ENCODE measurements at places on chromosomes 6 and 20.

- DNase-seq: no peak
Observed at GRCh38 chr6:160505970-160506369, 157.8 kb downstream of the SLC22A3 start.

DNA sequence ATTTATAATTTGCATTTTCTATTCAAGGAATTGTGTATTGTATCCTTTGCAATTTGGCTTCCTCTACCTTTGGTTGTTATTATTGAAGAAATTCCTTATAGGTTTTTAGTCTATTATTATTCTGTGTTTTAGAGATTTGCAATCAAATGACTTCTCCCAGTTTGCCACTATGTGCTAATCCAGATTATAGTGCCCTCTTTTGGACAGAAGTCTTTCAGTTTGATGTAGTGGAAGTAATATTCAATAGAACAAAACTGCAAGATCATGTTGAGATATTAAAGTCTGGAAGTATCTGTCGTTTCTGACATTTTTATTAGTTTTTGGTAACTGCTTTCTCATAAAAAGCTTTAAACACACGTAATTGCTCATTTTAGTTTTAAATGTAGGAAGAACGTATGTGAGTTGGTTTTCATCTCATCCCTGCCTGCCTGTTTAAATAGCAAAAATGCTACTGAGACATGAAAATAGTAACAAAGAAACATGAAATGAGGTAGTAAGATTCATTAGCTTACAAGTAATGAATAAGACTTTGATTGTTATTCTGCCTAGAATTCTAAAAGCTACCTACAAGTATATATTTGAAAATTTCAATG is 72.8 kb downstream of the RTN4IP1 start:
- DNase-seq: no peak

- DNase-seq: no peak
Observed at GRCh38 chr6:170108456-170108855, 182.4 kb downstream of the DLL1 start.

- DNase-seq: no peak
Observed at GRCh38 chr20:34570859-34571306, 12.4 kb downstream of the MAP1LC3A start.

GRCh38 chr6:90249034-90249433 is 47.6 kb downstream of the BACH2 start:
- no peak for DNase-seq

DNA sequence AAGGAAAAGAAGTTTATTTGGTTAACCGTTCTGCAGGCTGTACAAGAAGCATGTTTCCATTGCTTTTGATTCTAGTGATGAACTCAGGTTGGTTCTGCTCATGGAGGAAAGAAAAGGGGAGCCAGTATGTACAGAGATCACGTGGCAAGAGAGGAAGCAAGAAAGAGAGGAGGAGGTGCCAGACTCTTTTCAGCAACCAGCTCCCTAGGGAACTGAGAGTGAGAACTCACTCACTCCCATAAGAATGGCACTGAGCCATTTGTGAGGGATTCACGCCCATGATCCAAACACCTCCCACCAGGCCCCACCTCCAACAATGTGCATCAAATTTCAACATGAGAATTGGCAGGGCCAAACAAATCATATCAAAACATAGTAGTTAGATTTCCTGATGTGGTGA is 649.1 kb downstream of the EPM2A start:
- DNase-seq: peak; percentile 82

- DNase-seq: no peak
Observed at GRCh38 chr6:147704691-147705090, 196.2 kb downstream of the SAMD5 start.

DNA sequence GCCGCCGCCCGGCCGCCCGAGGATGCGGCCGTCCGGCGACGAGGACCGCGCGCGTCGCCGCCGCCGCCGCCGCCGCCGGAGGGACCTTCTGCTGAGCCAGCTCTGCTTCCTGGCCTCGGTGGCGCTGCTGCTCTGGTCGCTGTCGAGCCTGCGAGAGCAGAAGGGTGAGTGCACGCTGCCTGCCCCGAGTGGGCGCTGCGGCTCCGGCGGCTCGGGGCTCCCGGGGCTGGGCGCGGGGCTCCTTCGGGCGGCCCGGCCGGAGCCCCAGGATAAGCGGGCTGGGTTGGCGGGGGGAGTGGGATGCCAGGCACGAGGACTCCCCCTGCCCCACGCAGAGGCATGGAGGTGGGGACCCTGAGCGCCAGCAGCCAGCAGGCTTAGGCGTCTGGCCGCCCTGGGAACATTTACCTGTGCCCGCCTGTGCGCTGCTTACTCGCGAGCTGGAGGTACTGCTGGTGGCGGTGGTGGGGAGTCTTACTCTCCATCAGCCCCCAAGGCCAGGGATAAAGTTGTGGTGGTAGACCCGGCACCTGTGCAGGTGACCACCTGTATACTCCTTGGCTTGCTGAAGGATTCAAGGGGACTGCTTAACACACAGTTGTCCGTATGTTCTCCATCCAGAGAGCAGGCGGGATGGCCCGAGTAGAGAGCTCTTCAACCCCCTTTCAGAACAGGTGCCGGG is 520 bp downstream of the SLC24A3 start:
- no peak for DNase-seq

DNA sequence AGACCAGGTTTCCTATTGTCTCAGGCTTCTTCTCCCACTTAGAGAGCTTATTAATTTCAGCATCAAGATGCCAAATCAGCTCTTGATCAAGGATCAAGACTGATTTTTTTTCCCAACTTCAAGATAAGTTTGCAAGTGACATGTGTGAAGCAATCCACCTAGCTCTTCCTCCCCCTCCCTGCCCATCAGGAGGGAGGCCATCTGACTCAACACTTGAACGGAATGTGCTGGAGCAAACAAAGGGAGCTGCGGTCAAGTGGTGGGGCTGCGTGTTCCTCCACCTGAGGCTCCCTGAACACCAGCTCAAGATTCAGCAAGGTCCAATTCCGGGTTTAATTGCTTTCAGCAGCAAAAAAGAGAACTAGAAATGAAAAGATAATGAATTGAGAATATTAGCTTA is 38.7 kb downstream of the TTI1 start:
- no peak for DNase-seq

DNA sequence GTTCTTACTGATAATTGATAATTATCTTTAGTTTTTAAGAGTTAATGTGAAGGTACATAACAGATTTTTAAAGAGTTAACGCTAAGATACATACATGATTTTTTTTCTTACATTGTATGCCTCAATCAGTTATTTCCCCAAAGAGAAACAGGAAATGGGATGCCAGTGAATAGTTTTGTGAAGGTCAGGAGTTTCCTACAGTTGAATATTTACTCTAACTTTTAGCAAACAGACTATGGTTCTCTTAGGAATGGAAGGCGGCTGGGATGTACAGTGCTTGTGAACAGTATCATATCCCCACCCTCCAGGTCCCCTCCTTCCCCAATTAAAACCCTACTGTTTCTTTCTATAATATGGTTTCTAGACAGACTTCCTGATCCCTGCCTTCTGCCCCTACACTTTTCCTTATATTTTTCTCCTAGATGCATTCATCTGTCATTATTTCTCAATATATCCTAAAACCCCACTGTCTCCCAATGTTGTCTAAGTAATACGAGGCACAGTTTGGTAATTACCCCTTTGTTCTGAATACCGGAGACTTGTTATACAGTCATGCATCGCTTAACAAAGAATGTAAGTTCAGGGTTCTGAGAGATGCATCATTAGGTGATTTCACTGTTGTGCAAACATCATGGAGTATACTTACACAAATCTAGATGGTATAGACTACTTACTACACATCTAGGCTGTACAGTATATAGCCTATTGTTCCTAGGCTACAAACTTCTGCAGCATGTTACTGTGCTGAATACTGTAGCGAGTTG is 29.2 kb downstream of the SLC35A1 start:
- no peak for DNase-seq

DNA sequence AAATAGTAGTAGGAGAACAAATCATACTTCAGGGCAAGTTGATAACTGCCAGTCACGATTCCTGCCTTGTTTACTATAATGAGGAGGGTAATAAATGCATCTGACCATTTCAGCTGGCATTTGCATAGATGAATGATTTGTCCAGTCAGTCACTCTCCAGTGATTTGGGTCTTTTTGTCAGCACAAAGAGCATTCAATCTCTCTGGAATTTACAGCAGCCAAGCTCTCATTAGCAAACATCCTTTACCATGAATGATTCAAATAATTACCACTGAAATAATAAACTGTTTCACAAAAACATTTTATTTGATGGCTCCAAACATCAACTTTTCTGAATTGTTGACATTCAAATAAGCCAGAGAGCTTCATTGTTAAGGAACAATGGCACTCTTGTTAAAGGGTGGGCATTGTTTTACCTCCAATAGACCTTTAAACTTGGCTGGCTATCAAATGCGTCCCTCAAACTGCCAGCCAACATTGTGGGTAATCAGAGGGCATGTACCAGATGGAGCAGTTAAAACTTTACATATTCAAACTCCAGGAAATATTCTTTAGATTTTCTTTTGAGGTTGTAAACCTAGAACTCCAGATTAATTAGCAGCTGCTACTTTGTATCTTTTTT is 30.0 kb upstream of the FBXL4 start:
- no peak for DNase-seq

Data from NCI-H2107 (cell line).